ENCODE measurements at places on chromosomes 12 and 14. TPM values are rescaled to one million over a fixed set of nuclear protein-coding genes. Genes with fewer than 3 reads are reported as not detected.

DNA sequence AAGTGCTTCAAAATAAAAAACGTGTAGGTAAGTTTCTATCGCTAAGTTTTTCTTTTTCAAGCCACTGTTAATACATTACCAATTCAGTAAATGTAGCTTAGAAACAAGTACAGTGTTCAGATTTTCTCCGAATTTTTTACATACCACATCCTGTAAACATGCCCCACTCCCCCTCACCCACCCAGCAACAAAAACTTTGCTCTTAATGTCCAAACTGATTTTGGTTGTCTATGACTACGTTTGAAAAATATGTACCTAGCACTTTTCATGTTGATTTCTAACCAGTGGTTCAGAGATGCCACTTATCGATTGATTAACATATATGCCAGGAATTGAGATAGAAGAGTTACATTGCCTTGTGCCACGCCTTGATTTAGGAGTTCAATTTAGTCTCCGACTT is 663 bp upstream of the LIN7A start:
- H3K4me1 ChIP-seq, result peaks cover 7% of the 10 kb centered on the region
- no peak overlapping the region for H3K27ac ChIP-seq
- H3K4me3 ChIP-seq, result peak overlapping the region; percentile 79
- no peaks in the 10 kb centered on the region for H3K27me3 ChIP-seq
- DNase-seq, result no peak
- no peaks in the 10 kb centered on the region for H3K36me3 ChIP-seq

- H3K36me3 ChIP-seq, result no peaks in the 10 kb centered on the region
- no peak for DNase-seq
- H3K4me3 ChIP-seq, result no peak overlapping the region
- no peaks in the 10 kb centered on the region for H3K4me1 ChIP-seq
- peaks cover 12% of the 10 kb centered on the region for H3K27me3 ChIP-seq
- H3K27ac ChIP-seq, result no peak overlapping the region
Measured at GRCh38 chr12:132374612-132375445, 45.4 kb upstream of the GALNT9 start.

GRCh38 chr12:124605883-124606774 is 38.7 kb upstream of the NCOR2 start:
- DNase-seq, result no peak
- no peaks in the 10 kb centered on the region for H3K27me3 ChIP-seq
- no peak overlapping the region for H3K4me3 ChIP-seq
- no peaks in the 10 kb centered on the region for H3K4me1 ChIP-seq

DNA sequence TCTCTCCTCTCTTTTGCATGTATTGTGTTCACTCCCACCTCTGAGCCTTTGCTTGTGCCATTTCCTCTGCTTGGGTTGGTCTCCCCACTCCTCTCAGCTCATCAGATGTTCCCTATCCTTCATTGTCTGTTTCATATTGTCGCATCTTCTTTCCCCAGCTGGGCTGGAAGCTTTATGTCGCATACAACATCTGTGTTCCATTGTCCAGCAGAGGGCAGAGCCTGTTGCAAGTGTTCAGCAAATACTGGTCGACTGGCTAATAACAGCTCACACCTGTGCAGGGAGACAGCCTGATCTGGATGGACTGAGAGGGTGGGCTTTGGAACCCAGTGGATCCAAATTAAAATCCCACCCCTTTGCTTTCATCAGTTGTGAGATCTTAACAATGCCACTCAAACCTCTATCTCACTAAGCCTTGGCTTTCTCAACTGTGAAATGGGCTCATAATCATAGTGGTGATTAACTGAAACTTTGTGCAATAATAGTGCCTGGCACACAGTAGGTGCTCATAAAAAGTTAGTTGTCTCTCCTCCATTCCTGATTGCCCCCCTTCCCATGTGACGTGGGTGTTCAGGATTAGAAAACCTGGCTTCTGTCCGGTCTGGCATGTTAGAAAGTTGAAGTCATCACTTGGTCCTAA is 75.8 kb downstream of the RIN3 start:
- no peaks in the 10 kb centered on the region for H3K36me3 ChIP-seq
- H3K4me1 ChIP-seq, result peaks cover 25% of the 10 kb centered on the region
- no peak overlapping the region for H3K27ac ChIP-seq
- DNase-seq, result no peak
- H3K27me3 ChIP-seq, result no peaks in the 10 kb centered on the region

GRCh38 chr14:104392396-104393198 is 187.0 kb upstream of the C14orf180 start:
- H3K27ac ChIP-seq, result no peak overlapping the region
- no peaks in the 10 kb centered on the region for H3K36me3 ChIP-seq
- H3K4me1 ChIP-seq, result peaks cover 25% of the 10 kb centered on the region
- peak; percentile 34 for DNase-seq

- no peaks in the 10 kb centered on the region for H3K36me3 ChIP-seq
- H3K27me3 ChIP-seq, result no peaks in the 10 kb centered on the region
- H3K4me1 ChIP-seq, result peaks cover 35% of the 10 kb centered on the region
- H3K27ac ChIP-seq, result peak overlapping the region; percentile 41
- no peak for DNase-seq
Measured at GRCh38 chr12:27627123-27627852, 69.0 kb upstream of the REP15 start.

- no peak overlapping the region for H3K27ac ChIP-seq
- no peaks in the 10 kb centered on the region for H3K4me1 ChIP-seq
- no peak overlapping the region for H3K4me3 ChIP-seq
- no peaks in the 10 kb centered on the region for H3K27me3 ChIP-seq
- DNase-seq, result no peak
Measured at GRCh38 chr14:74434294-74434693, 8.3 kb upstream of the SYNDIG1L start.

GRCh38 chr14:21825149-21825743 is 151.6 kb upstream of the OR4E1 start:
- no peaks in the 10 kb centered on the region for H3K36me3 ChIP-seq
- no peak for DNase-seq
- H3K4me3 ChIP-seq, result no peak overlapping the region
- no peaks in the 10 kb centered on the region for H3K4me1 ChIP-seq
- H3K27ac ChIP-seq, result no peak overlapping the region

- no peaks in the 10 kb centered on the region for H3K36me3 ChIP-seq
- no peak overlapping the region for H3K4me3 ChIP-seq
- no peak overlapping the region for H3K27ac ChIP-seq
- H3K4me1 ChIP-seq, result peaks cover 6% of the 10 kb centered on the region
- no peak for DNase-seq
- H3K27me3 ChIP-seq, result no peaks in the 10 kb centered on the region
Measured at GRCh38 chr14:81662066-81662465, 128.4 kb upstream of the SEL1L start.

DNA sequence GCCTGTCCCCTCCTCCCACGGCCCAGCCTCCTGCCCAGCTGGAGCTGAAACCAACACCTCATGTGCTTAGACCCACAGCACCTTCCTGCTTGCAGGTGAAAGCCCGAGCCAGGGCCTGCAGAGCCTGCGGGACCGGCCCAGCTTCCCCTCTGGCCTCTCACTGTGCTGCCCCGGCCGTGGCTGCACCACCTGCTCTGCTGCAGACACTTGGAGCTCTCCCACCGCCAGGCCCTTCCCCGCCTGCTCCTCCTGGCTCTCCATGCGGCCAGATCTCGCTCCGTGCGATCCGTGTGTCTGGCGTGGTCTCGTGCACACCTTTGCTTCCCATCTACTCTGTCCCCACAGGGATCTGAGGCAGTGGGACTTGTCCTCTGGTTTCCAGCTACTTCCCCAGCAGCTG is 72.2 kb upstream of the FBRSL1 start:
- no peak overlapping the region for H3K4me3 ChIP-seq
- DNase-seq, result no peak
- H3K27me3 ChIP-seq, result peaks cover 10% of the 10 kb centered on the region
- no peak overlapping the region for H3K27ac ChIP-seq
- no peaks in the 10 kb centered on the region for H3K36me3 ChIP-seq

GRCh38 chr12:47065546-47065945 is 13.9 kb upstream of the PCED1B start:
- no peak overlapping the region for H3K27ac ChIP-seq
- H3K4me3 ChIP-seq, result no peak overlapping the region
- DNase-seq, result no peak

HPD gene
- 0.39 TPM for total RNA-seq

GXYLT1 gene
- 5.9 TPM for total RNA-seq

VSX2 gene
- not detected for total RNA-seq
